Peyer's patch (tissue), 4 donors: ENCODE measurements at places on chromosomes 12 and 14. TPM values are rescaled to one million over a fixed set of nuclear protein-coding genes. Genes with fewer than 3 reads are reported as not detected.
A peak's percentile ranks its signal among the peaks of the same experiment; 100 is the strongest.

Gene VDR
- 193 TPM for total RNA-seq

Gene REP15
- 14.3 TPM for total RNA-seq

DNA sequence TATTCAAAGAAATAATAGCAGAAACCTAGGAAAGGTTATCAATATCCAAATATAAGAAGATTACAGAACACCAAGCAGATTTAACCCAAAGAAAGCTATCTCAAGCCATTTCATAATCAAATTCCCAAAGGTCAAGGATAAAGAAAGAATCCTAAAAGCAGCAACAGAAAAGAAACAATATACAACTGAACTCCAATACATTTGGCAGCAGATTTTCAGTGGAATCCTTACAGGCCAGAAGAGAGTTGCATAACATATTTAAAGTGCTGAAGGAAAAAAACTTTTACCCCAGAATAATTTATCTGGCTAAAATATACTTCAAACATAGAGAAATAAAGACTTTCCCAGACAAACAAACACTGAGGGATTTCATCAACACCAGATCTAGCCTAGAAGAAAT lies 54.3 kb downstream of the DENND5B start:
- H3K4me3 ChIP-seq = no peak overlapping the region
- H3K27ac ChIP-seq = no peak overlapping the region
- H3K4me1 ChIP-seq = no peaks in the 10 kb centered on the region
- no peaks in the 10 kb centered on the region for H3K36me3 ChIP-seq

- peaks cover 6% of the 10 kb centered on the region for H3K27me3 ChIP-seq
- H3K36me3 ChIP-seq = no peaks in the 10 kb centered on the region
- H3K4me3 ChIP-seq = peak overlapping the region; percentile 36
- no peak overlapping the region for H3K27ac ChIP-seq
Observed at GRCh38 chr12:71440763-71441748, 1.5 kb downstream of the LGR5 start.

Gene FIGNL2
- total RNA-seq = not detected

DNA sequence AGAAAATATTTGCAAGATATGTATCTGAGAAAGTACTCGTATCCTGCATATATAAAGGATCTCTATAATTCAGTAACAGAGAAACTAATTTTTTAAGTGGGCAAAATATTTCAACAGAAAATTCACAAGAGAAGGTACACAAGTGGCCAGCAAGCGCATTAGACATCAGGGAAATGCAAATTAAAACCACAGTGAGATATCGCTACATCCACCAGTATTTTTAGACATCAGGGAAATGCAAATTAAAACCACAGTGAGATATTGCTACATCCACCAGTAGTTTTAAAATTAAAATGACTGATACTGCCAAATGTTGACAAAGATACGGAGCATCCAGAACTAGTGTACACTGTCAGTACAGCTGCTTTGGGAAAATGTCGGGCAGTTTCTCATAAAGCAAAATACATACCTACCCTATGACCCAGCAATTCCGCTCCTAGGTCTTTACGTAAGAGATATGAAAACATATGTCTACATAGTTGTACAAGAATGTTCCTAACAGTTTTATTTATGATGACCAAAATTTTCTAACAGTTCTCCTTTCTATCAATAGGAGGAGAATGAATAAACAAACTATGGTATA lies 2.8 kb upstream of the KCNK13 start:
- no peaks in the 10 kb centered on the region for H3K36me3 ChIP-seq
- DNase-seq = no peak
- no peak overlapping the region for H3K4me3 ChIP-seq

Gene BCL7A
- 4.6 TPM for total RNA-seq

- H3K36me3 ChIP-seq = peaks cover 6% of the 10 kb centered on the region
- no peak overlapping the region for H3K27ac ChIP-seq
- H3K27me3 ChIP-seq = no peaks in the 10 kb centered on the region
- no peak overlapping the region for H3K4me3 ChIP-seq
- no peak for DNase-seq
Observed at GRCh38 chr14:54435500-54435981, 5.6 kb downstream of the CNIH1 start.

Gene KRT2
- total RNA-seq = 2.5 TPM

- H3K27me3 ChIP-seq = no peaks in the 10 kb centered on the region
- DNase-seq = no peak
- H3K4me3 ChIP-seq = no peak overlapping the region
- no peak overlapping the region for H3K27ac ChIP-seq
- no peaks in the 10 kb centered on the region for H3K4me1 ChIP-seq
Observed at GRCh38 chr12:106841510-106842302, 67.2 kb downstream of the RIC8B start.

- no peak for DNase-seq
- H3K4me3 ChIP-seq = no peak overlapping the region
- H3K27ac ChIP-seq = no peak overlapping the region
- no peaks in the 10 kb centered on the region for H3K36me3 ChIP-seq
Observed at GRCh38 chr12:7304456-7304855, 584 bp downstream of the ACSM4 start.

DNA sequence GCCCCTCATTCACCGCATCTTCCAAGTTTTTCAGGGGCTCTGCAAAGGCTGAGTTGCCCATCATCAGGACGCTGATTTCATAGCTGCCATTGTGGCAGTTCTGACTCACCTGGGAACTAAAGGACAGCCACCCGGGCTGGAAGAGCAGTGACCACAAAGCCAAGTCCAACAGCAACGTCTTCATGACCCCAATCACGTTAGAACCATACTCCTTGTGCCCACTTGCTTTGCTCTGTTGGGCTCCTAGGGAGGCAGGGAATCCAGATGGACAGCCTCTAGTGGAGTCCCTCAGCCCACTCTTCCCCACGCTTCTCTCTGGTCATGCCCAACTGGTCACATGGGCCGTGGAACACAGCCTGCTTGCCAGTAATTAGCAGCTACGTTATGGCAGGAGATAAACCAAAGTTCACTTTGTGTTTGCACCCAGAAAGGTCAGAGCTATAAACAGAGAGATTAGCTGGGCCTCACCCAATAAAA lies at the start of gene GUCY2C:
Gene GUCY2C, minus strand, starts transcription at position 335 of the 477 bp plus-strand sequence. Its CDS starts 151 bp downstream, at position 184.
- no peaks in the 10 kb centered on the region for H3K27me3 ChIP-seq
- DNase-seq = peak; percentile 83
- H3K36me3 ChIP-seq = no peaks in the 10 kb centered on the region
- H3K27ac ChIP-seq = no peak within 1 kb of the TSS

- H3K4me1 ChIP-seq = no peaks in the 10 kb centered on the region
- no peak overlapping the region for H3K27ac ChIP-seq
- no peaks in the 10 kb centered on the region for H3K36me3 ChIP-seq
- H3K27me3 ChIP-seq = no peaks in the 10 kb centered on the region
- no peak overlapping the region for H3K4me3 ChIP-seq
Observed at GRCh38 chr14:22994762-22995275, 12.5 kb upstream of the AJUBA start.

GRCh38 chr14:102516531-102517391 lies 7.2 kb upstream of the ANKRD9 start:
- peak overlapping the region; percentile 83 for H3K27ac ChIP-seq
- DNase-seq = peak; percentile 84
- H3K4me1 ChIP-seq = peaks cover 15% of the 10 kb centered on the region
- H3K4me3 ChIP-seq = peak overlapping the region; percentile 71

DNA sequence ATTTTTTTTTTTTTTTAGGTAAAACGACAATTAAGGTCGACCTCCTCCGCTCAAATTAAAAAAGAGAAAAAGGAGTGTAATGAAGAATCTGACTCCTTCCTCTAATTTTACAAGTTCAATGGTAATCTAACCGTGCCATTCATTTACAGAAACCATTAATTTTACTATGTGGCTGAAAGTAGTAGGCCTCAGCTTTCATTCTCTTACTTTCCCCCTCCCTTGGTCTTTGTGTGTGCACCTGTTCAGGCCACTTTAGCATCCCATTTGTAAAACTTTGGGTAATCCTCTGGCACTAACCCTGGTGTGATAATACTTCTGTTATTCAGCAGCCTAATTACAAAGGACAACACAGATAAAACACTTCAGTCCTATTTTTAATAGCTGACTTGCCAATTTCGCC lies 128.1 kb downstream of the ASCL1 start:
- no peaks in the 10 kb centered on the region for H3K36me3 ChIP-seq
- no peak overlapping the region for H3K4me3 ChIP-seq

DNA sequence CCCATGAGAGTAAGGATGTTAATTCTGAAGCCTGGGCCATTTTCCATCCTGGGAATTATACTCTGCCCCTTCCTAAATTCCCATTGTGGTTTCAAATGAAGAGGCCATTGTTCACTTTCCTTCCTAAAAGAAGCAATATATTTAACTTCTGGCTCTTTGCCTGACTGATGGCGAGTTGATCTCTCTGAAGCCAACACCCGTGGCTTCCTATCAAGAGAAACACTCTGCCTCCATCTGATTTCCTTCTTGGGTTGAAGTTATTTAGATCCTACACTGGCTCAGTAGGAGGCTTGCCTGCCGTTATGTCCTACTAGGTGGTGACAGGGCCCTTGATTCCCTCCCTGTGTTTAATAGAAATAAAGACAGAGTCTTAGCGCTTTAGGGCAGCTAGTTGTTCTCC lies 97.4 kb downstream of the PRKCH start:
- peaks cover 5% of the 10 kb centered on the region for H3K4me1 ChIP-seq
- H3K27me3 ChIP-seq = no peaks in the 10 kb centered on the region
- no peak for DNase-seq
- H3K27ac ChIP-seq = no peak overlapping the region

Gene SLC35E3
- total RNA-seq = 3.5 TPM

- DNase-seq = no peak
- no peak overlapping the region for H3K27ac ChIP-seq
- H3K27me3 ChIP-seq = no peaks in the 10 kb centered on the region
- no peaks in the 10 kb centered on the region for H3K36me3 ChIP-seq
Observed at GRCh38 chr14:99576761-99577705, 27.0 kb downstream of the CCDC85C start.

GRCh38 chr14:58808828-58809227 lies 171.1 kb downstream of the DACT1 start:
- no peaks in the 10 kb centered on the region for H3K4me1 ChIP-seq
- no peak overlapping the region for H3K27ac ChIP-seq
- no peaks in the 10 kb centered on the region for H3K27me3 ChIP-seq
- no peak for DNase-seq

Gene ZDHHC22
- total RNA-seq = not detected

DNA sequence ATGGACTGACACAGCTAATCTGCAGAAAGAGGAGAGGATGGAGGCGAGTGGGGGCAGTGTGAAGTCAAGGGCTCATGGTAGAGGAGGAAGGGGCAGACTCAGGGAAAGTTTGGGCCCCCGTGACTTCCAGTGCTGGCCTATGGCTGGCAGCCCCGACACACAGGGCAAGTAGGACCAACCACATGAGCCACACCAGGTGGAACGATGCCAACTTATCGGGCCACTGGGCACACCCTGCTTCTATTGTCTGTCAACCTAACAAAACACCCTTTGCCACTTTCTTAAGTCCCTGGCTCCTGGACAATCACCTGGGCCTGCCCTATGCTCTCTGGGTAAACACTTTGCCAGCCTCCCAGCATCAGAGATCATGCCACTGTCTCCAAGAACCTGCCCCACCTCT lies 65.2 kb upstream of the PSMC1 start:
- no peak overlapping the region for H3K4me3 ChIP-seq
- H3K27me3 ChIP-seq = no peaks in the 10 kb centered on the region

Gene TGM1
- 5.8 TPM for total RNA-seq

Gene IL26
- not detected for total RNA-seq

- H3K27me3 ChIP-seq = no peaks in the 10 kb centered on the region
- H3K36me3 ChIP-seq = no peaks in the 10 kb centered on the region
- H3K4me3 ChIP-seq = no peak overlapping the region
- no peak overlapping the region for H3K27ac ChIP-seq
- no peak for DNase-seq
Observed at GRCh38 chr12:111692575-111693210, 6.8 kb downstream of the ACAD10 start.

Gene TSPAN8
- 71.0 TPM for total RNA-seq

DNA sequence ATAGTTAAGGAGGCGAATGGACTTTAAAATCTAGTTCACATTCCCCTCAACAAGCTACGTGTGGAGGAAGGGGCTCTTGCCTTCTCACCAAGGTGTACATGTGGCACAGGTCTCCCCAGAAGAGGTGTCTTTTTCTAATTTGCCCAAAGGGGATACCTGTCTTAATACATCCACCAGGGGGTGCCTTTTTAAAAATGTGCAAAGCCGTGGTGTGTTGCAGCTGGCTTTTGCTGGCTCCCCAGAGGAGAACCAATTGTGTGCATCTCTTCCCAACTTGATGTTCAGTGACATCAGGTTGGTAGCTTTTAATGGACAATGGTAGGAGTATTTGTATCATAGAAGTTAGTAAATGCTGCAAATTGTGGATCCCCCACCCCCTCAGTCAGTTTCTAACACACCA lies 33.8 kb downstream of the CREBL2 start:
- H3K27me3 ChIP-seq = no peaks in the 10 kb centered on the region
- no peaks in the 10 kb centered on the region for H3K36me3 ChIP-seq
- H3K4me1 ChIP-seq = no peaks in the 10 kb centered on the region
- peak; percentile 60 for DNase-seq
- H3K4me3 ChIP-seq = no peak overlapping the region

GRCh38 chr12:56878010-56878339 lies 56.2 kb downstream of the SDR9C7 start:
- no peaks in the 10 kb centered on the region for H3K36me3 ChIP-seq
- H3K4me3 ChIP-seq = no peak overlapping the region
- H3K27ac ChIP-seq = no peak overlapping the region
- no peaks in the 10 kb centered on the region for H3K27me3 ChIP-seq

DNA sequence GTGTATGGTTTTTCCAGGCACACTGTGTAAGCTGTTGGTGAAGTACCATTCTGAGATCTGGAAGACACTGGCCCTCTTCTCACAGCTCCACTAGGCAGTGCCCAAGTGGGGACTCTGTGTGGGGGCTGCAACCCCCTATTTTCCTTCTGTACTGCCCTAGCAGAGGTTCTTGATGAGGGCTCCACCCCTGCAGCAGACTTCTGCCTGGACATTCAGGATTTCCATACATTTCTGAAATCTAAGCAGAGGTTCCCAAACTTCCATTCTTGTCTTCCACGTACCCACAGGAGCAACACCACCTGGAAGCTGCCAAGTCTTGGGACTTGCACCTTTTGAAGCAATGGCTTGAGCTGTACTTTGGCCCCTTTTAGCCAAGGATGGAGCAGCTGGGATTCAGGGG lies 85.2 kb upstream of the PRMT8 start:
- no peaks in the 10 kb centered on the region for H3K36me3 ChIP-seq
- no peak overlapping the region for H3K27ac ChIP-seq
- no peaks in the 10 kb centered on the region for H3K27me3 ChIP-seq
- DNase-seq = no peak

DNA sequence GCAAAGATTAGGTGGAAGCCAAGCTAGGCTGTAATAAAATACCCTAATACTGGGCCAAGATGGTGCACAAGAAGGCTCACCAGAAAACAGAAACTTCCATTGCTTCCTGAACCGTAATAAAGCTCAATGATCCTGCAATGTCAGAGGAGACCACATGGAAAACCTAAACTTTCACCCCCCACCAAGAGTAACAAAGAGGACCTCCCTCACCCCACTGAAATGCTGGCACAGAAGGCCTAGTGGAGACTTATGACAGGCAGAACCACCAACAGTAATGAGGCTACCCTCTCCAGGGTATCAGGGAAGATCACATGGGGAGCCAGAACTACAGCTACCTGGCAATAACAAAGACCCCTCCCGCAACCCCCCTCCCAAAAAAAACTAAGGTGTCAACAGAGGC lies 43.1 kb downstream of the CEP83 start:
- DNase-seq = no peak
- no peaks in the 10 kb centered on the region for H3K36me3 ChIP-seq
- H3K4me3 ChIP-seq = no peak overlapping the region
- H3K4me1 ChIP-seq = no peaks in the 10 kb centered on the region
- no peak overlapping the region for H3K27ac ChIP-seq
- H3K27me3 ChIP-seq = no peaks in the 10 kb centered on the region
